Skeletal muscle tissue (tissue), 5 donors: ENCODE measurements at places on chromosomes 11 and 22. TPM values are rescaled to one million over a fixed set of nuclear protein-coding genes. Genes with fewer than 3 reads are reported as not detected.

Gene ESAM
- total RNA-seq = 9.4 TPM

Gene DDTL
- total RNA-seq = 3.7 TPM

Gene ATL3
- total RNA-seq = 40.2 TPM

Gene OR52N5
- total RNA-seq = not detected

Gene DBX1
- total RNA-seq = under 0.01 TPM

Gene FANCF
- 12.5 TPM for total RNA-seq

Gene SERPIND1
- not detected for total RNA-seq

Gene SLC5A4
- 1.0 TPM for total RNA-seq

Gene MOGAT2
- total RNA-seq = 0.52 TPM

Gene OR52H1
- 0.52 TPM for total RNA-seq

Gene MFNG
- 3.7 TPM for total RNA-seq

Gene ALDH3B1
- 2.6 TPM for total RNA-seq

Gene C11orf42
- not detected for total RNA-seq

Gene POGLUT3
- total RNA-seq = 20.4 TPM

Gene PRG2
- total RNA-seq = 1.0 TPM

Gene TRIM64C
- not detected for total RNA-seq
